ENCODE measurements at places on chromosomes 7 and 10.

DNA sequence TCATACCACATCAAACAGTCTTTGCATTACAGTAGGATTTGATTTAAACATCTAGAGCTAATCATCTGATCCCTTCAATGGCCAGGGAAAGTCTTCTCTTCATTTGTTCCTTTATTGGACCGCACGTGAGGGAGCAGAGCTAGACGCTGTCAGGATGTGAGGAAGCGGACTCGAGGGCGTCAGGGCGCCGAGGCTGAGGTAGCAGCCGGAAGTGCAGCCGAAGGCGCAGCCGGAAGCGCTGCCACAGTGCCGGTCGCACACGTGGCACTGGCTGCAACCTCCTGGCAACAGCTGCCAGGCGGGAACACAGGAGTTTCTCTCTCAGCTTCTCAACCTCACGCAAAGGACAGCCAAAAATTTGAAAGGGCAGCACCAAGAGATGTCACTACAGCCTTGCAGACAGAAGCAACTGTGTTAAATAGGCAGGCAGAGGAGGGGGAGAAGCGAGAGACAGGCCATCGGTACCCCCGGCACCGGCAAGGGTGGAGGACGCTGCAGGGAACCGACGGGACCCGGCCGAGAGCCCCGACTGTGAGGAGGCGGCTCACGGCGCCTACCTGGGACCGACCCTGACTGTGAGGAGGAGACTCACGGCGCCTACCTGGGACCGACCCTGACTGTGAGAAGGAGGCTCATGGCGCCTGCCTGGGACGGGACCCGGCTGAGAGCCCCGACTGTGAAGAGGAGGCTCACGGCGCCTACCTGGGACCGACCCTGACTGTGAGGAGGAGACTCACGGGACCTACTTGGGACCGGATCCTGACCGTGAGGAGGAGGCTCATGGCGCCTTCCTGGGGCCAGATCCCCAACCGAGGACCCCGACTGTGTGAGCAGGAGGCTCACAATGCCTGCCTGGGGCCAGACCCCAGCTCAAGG is 32.3 kb downstream of the VIPR2 start:
- DNase-seq: no peak

- no peak for DNase-seq
Measured at GRCh38 chr10:4514445-4515108, 311.4 kb upstream of the AKR1E2 start.

GRCh38 chr7:40095695-40096327 is 38.6 kb downstream of the MPLKIP start:
- no peak for DNase-seq

DNA sequence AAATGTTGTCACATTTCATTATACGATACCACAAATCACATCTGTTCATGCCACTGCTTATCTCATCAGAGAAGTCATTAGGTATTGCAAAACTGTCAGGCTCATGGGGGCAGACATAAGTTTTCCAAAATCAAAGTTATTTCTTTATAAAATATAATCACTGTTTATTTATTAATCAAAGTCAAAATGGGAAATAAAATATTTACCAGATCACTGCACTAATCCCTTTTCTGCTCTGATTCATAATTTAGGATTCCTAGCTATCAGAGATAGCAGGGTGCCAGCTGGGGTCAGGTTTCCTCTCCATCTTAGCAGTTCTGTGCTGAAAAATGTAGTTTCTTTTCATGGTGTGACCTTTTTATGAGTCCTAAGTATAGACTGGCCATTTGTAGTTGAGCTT is 117.7 kb upstream of the LANCL2 start:
- DNase-seq: no peak

DNA sequence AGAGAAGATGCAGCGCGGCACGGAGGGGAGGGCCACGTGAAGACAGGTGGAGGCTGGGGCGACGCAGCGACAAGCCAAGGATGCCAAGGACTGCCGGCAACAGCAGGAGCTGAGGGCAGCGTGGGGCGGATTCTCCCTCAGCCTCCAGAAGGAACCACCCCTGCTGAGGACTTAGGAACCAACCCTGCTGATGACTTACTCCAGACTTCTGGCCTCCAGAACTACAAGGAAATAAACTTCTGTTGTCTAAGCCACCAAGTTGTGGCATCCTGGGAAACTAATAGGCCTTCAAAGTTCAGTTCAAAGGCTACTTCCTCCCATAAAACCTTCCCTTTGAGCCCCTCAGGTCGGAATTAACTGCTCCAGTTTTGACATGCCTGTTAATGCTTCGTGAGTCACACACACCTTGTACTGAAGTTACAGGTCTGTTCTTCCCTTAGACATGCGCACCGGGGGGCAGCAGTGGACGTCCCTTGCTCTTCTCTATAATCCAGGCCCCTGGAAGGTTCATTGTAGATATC is 88.4 kb upstream of the RHEB start:
- DNase-seq: no peak

GRCh38 chr10:69499726-69500689 is 48.7 kb downstream of the TSPAN15 start:
- peak; percentile 62 for DNase-seq

- DNase-seq: no peak
Measured at GRCh38 chr7:123846217-123846891, 1.4 kb downstream of the HYAL4 start.

GRCh38 chr10:5091196-5091595 is 3.0 kb upstream of the AKR1C3 start:
- DNase-seq: no peak

DNA sequence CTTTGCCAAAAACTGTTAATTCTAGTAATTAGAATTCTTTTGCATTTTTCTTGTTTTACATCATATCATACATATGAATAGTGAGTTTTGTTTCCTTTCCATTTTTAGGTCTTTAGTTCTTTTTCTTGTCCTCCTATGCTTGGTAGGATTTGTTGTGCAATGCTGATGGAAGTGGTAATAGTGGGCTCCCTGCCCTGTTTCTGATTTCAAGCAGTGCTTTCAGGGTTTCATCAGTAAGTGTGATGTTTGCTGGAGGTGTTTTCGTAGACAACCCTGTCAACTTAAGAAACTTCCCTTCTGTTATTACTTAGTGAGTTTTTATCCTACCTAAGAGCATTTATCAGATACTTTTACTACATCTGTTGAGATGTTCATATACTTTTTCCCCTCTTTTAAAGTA is 50.5 kb downstream of the CSGALNACT2 start:
- no peak for DNase-seq

DNA sequence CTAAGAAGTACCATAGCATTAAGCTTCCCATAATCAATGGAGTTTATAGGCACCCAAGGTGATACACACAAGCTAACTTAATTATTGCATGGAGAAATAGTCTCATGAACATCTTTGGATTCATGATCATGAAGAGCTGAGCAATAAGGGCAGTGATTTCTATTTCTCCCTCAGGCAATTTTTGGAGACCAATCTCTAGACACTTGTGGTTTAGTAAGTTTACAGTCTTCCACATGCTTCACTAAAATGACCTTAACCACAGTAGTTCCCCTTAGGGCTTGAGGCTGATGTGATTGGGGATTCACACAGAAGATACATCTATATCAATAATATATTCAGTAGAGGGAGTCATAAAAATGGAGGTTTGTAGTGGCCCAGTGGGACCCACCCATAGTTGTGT is 241.2 kb downstream of the CCDC7 start:
- DNase-seq: no peak

DNA sequence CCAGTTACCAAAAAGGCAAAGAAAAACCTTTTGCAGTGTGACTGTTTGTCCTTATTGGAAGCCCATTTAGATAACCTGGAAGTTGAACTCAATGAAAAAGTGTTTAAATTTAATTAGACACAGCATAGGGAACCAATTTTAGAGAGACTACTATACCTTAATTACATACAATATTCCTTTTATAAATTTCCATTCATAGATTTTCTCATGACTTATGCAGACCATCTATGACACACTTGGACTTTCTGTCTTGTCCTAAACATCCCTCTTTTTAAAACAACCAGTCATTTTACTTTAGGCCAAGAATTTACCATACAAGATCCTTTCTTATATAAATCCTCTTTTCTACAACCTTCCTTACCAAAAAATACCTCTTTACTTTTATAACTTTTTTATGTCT is 61.6 kb downstream of the MTURN start:
- DNase-seq: no peak

- no peak for DNase-seq
Measured at GRCh38 chr7:19665399-19666008, 43.3 kb downstream of the POLR1F start.

GRCh38 chr10:68088740-68089139 is 13.7 kb upstream of the HERC4 start:
- DNase-seq: no peak

GRCh38 chr7:134108802-134109201 is 18.3 kb upstream of the LRGUK start:
- no peak for DNase-seq

DNA sequence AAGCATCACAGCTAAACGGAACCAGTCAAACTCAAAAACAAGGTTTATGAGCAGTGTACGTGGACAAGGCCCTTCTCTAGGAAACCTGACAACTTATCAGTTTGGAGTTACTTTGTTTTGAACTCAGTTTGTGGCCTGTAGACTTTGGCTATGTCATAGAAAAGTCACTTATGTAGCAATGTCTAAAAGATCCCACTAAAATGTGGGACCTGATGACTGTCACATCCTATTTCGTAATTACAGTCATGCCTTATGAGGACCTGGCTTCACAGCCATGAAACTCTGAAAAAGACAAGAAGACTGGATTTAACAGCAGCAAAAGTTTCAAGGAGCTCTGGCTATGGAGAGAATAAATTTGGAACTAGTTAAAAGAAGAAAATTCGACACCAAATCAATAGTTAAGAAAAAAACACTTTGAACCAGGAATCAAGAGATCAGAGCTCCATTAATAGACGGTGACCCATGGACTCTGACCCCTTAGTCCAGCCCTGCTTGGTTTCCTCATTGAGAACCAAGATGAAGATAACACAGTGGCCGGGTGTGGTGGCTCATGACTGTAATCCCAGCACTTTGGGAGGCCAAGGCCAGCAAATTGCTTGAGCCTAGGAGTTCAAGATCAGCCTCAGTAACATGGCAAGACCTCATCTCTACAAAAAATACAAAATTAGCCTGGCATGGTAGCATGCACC is 204.3 kb downstream of the SFMBT2 start:
- DNase-seq: no peak

- DNase-seq: no peak
Measured at GRCh38 chr7:130888468-130888867, 154.5 kb upstream of the KLF14 start.

- no peak for DNase-seq
Measured at GRCh38 chr10:132443605-132443982, 46.6 kb downstream of the PWWP2B start.

- DNase-seq: peak; percentile 92
Measured at GRCh38 chr10:29784175-29784773, 149.5 kb upstream of the SVIL start.

GRCh38 chr10:93745408-93746065 is 12.2 kb upstream of the LGI1 start:
- DNase-seq: no peak

- DNase-seq: no peak
Measured at GRCh38 chr7:84370114-84370513, 175.5 kb upstream of the SEMA3A start.

DNA sequence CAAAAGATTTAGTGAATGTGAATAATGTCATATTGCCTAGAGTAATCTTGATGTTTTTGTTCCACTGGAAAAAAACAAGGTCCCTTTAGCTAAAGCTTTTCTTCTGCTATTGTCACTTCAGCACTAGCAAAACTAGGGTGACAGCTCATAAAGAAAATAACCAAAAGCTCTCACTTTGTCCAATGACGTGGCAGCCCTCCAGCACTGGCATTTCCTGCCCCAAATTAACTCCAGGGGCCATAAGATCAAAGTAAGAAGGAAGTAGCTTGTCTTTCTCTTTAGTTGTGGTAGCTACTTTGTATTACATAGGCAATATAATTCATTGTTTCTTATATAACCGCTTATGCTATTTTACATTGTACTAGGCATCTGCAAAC is 47.3 kb downstream of the LRRN3 start:
- DNase-seq: no peak

DNA sequence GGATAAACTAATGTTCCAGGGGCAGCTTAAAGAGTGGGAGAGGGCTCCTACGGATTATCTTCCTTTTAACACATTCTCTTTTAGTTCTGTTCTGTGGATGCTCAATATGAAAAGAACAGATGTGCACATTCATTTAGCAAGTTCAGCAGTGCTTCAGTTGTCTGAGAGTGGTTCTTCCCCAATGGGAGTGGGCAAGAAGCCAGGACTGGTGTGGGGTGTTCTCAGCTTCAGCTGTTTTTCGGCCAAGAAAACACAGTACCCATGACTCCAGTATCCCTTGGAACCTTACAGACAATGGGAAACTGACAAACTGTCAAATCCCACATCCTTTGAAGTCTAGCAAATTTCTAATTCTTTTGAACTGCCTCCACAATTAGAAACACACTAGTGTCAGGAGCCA is 71.5 kb upstream of the LRRC17 start:
- DNase-seq: no peak

DNA sequence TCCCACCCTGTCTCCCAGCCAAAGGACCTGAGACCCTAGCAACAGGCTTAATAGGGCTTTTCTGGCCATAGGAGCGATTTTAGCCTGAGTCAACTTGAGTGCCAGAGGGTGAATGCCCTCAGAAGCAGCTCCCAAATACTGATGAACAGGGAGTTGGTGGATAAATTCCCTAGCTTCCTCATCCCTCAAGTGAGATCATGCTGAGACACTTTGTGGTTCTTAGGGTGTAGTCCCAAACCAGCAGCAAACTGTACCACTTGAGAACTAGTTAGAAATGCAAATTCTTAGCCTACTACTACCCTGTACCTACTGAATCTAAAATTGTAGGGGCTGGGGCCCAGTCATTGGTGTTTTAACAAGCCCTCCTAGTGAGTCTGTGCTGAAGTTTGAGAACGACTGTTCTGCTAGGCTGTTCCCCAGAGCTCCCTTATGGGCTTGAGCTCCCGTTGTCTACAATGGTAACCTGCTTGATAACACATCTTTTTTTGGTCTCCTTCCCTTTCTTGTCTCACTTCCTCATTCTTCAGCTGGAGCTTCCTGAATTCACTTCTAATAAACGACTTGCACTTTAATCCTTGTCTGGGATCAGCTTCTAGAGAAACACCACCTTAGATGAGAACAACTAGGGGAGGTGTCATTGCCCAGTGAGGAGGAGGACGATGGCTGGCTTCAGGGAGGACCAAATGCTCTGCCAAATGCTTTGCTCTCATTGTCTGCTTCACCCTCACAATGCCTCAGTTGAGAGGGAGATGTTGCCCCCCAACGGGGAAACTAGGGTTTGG is 18.2 kb upstream of the CDH23 start:
- no peak for DNase-seq

GRCh38 chr10:80277567-80278250 is 11.7 kb downstream of the MAT1A start:
- DNase-seq: peak; percentile 78

- DNase-seq: no peak
Measured at GRCh38 chr7:87874066-87874465, 2.1 kb downstream of the SLC25A40 start.
